Midbrain (tissue), 1 donor: ENCODE measurements at places on chromosomes 4 and X.

- DNase-seq: no peak
These were observed 1368.2 kb downstream of the STIM2 start for GRCh38 chr4:28228561-28229491.

- no peak for DNase-seq
These were observed 275.2 kb downstream of the SPRY1 start for GRCh38 chr4:123671636-123672404.

- DNase-seq: no peak
These were observed 5.3 kb upstream of the SRPK3 start for GRCh38 chrX:153775293-153776119.

DNA sequence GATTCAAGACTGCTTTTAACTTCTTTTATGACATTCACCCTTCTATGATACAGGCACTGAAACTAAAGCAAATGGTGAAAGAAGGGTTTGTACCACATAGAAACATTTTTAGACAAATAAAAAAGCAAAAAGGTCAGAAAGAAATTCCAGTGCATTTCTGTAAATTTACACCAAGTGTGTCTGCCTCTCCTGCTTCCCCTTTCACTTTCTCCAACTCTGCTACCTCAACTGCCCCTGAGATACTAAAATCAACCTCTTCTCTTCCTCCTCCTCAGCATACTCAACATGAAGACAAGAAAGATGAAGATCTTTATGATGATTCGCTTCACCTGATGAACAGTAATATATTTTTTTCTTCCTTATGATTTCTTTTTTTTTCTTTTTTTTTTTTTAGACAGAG is 187.9 kb downstream of the LRBA start:
- no peak for DNase-seq

DNA sequence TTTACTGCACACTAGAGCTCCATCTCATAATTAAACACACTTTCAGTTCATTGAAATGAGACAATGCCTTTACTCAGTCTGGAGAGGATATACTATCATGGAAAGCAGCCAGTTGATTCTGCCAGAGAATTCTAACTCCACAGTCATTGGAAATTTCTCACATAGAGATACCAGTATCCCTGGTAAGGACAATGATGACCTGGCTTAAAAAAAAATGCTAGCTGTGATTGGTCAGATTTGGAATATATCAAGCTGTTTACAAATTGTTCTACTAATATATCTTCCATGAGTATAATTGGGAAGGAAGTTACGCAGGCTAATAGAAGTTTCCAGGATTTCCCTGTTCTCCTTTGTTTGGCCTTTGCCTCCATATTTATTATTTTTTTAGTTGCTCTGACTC is 34.5 kb upstream of the TLL1 start:
- no peak for DNase-seq

GRCh38 chr4:187209921-187210613 is 486.4 kb upstream of the FAT1 start:
- DNase-seq: no peak

DNA sequence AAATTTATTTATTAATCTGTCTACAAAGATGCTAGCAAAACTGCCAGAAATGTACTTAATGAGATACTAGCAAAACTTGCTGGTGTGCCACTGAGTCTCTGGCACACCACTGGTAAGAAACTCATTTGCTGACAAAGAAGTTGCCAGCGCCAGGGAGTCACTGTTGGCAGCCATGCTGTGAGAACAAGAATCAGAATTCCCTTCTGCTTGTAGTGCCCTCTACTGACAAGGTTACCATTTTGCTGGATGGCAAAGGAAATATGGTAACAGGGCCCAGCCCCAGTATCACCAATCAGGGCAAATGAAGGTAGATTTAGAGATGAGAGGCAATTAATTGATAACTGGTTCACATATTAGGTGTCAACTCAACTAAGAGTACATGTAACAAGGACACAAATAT is 750.1 kb upstream of the ADGRL3 start:
- DNase-seq: no peak

DNA sequence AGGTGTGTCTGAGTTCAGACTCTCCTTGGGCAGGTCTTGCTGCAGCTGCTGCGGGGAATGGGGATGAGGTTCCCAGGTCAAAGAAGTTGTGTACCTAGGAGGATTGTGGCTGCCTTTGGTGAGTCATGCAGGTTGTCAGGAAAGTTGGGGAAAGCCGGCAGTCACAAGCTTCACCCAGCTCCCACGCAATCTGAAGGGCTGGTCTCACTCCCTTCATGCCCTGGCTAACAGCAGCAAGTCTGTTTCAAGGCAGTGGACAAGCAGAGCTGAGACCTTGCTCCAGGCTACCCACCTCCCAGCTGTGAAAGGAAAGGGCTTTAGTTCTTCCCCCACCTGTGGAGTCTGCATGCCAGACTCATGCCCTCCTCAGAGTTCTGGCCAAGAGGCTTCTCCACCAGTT is 287.2 kb downstream of the DTHD1 start:
- no peak for DNase-seq

DNA sequence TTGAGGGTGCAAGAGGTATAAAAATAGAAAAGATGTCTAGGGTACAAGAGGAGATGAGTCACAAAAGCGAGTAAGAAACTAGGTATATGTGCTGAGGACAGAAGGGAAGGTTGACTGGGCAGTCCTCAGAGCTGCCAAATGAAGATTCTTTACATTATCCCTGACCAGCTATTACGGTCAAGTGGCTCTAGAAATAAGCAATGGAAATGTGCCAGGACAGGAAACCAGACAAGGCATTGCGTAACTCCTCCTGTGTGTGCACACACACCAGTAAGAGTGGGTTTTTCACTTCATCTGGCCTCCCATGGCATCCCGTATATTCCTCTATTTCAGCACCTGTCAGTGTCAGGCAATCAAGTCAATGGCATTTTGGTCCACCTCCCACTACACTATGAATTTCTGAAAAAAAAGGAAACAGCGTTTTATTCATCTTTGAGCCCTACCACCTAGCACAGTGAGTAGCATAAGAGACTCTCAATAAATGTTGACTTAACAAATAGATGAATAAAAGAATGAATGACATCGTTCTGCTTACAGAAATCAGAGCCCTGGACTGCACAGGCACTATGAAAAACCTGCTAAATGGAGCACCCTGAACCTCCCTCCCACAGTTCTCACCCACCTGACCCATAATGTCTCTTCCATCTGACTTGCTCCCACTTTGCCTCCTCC is 62.6 kb upstream of the KLF3 start:
- DNase-seq: no peak

- DNase-seq: peak; percentile 34
These were observed 19.4 kb downstream of the AWAT2 start for GRCh38 chrX:70030301-70030767.

DNA sequence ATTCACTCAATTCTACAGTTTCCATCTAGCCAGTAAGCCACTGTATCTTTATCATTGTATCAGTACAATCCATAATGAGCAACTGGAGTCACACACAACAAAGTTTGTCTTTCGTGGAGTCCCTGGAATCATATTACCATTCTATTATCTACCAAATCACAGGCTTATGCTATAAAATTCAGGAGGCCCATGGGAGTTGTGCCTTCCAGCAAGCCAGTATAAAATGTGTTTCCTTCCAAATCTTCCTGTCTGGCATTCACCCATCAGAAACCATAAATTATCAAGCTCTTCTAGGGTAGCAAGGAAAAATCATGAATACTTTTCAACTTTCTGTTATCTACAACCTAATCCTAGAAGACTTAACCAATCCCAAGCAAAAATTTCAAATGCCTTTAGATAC is 1383.3 kb upstream of the PCDH7 start:
- DNase-seq: no peak

- no peak for DNase-seq
These were observed 932.7 kb downstream of the FAT4 start for GRCh38 chr4:126247409-126247808.

DNA sequence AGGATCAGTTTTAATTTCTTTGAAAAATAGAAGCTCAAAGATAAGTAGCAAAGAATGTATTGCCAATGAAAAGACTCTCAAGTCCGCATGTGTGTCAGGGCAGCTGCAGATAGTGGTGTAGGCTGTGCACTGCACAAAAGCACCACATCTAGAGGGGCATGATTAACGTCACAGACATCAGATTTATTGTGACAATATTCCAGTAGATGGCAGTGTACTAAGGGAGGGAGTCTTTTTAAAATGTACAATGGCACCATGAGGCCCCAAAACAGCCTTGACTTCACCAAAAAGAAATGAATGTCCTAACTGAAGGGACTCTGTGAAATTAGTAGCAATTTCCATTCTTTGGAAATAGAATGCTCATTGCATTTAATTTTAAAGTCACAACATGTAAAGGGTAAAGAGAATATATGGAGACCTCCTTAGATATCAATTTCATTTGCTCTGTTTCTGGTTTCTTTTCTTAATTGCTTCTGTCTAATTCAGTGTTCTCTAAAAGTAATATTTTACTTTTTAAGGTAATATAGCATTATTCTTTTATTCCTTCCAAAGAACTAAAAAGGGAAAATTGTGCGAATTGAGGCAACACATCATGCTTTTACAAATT is 98.4 kb downstream of the ZNF827 start:
- peak; percentile 73 for DNase-seq

DNA sequence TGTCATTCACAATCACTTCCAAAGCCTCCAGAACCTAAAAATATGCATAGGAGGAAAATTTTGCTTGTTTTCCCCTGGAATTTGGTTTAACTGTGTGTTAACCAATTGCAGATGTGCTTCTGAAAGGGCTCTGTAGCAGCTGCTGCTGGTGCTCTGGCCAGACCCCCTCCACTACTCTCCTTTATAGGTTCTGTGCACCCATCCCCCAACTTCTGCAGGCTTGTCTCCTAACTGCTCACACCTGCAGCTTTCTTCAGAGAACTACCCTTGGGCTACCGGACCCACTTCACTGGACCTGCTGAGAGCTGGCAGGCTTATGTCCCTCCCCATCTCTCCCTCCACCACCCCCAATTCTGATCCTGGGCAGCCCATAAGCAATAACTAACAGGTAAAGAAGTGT is 662.1 kb upstream of the DIPK2B start:
- no peak for DNase-seq

DNA sequence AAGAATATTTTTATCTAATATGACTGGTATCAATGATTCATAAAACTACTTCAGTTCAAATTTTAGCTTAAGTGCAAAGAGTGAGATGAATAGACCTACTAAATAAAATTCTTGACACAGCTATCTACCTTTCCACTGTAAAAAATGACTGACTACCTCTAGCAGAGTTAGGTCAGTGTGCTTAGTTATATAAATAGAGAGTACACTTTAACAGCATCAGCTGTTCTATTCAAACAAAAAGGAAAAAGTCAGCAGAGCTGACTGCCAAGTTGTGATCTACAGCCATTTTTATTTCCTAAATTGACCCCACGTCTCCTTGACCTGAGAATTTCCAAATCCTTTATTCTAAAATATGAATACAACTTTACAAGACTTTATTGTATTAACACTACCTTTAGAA is 262.4 kb downstream of the CAMK2D start:
- no peak for DNase-seq

DNA sequence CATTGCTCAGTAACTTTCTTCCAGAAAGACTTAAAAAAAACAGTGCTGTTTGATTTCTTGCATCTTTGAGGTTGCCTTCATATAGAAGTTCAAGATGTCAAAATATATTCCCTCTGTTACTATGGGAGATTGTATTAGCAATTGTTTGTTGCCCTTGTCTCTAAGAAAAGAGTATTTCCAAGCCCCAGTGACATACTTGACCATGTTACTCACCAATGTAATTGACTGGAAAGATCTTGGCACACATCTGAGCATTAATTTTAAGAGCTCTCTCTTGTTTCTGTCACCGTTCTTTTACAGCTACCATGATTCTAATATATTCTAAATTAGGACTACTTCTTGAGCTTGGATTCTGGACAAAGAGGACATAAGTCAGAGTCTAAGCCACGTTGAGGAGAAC is 902.7 kb upstream of the EPHA5 start:
- DNase-seq: no peak

GRCh38 chrX:13177921-13178566 is 133.6 kb upstream of the FAM9C start:
- DNase-seq: no peak

DNA sequence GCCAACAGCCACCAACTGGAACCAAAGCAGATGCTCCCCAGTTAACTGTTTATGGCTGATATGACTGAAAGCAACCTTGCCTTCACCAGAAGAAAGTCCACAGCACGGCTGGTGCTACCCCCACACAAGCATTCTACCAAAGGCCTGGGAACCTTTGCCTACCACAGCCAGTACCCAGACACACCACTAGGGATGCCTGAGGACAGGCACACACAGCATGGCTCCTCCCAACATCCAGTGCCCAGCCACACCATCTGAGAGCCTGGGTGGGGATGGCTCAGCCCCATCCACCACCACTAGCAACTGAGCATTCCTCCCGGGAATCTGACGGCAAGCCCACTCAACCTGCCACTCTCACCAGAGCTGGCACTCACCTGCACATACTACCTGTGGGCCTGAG is 178.6 kb downstream of the SLC7A11 start:
- no peak for DNase-seq

GRCh38 chrX:9133426-9133825 is 99.5 kb upstream of the FAM9B start:
- DNase-seq: no peak
